ENCODE measurements at places on chromosomes 5 and 9. TPM values are rescaled to one million over a fixed set of nuclear protein-coding genes. Genes with fewer than 3 reads are reported as not detected.

FOXI1 gene
- total RNA-seq = not detected

TTC16 gene
- total RNA-seq = not detected

TBC1D13 gene
- 20.9 TPM for total RNA-seq

PCDHGA11 gene
- total RNA-seq = not detected

SPAG8 gene
- total RNA-seq = 0.56 TPM

SLC24A2 gene
- total RNA-seq = not detected

CCDC192 gene
- total RNA-seq = not detected
